Head of caudate nucleus (tissue), 42 donors: ENCODE measurements at places on chromosomes 16 and 17.

DNA sequence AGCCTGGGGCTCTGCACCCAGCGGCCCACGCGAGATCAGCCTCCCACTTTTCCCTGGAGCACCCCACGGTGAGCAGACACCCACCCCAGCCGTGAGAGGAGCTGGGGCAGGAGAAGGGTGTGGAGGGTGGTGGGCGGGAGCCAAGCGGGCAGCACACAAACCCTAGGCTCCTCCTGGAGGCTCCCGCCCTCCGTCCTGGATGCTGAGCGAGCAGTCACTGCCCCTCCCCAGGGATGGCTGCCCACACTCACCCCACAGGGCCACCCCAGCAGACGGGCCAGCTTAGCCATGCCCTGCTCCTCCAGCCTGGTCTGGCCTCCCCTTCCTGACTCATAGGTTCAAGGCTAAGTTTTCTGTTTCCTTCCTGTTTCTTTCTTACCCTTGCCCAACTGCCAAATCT, 15.7 kb upstream of the ABCC3 start:
- DNase-seq = no peak

DNA sequence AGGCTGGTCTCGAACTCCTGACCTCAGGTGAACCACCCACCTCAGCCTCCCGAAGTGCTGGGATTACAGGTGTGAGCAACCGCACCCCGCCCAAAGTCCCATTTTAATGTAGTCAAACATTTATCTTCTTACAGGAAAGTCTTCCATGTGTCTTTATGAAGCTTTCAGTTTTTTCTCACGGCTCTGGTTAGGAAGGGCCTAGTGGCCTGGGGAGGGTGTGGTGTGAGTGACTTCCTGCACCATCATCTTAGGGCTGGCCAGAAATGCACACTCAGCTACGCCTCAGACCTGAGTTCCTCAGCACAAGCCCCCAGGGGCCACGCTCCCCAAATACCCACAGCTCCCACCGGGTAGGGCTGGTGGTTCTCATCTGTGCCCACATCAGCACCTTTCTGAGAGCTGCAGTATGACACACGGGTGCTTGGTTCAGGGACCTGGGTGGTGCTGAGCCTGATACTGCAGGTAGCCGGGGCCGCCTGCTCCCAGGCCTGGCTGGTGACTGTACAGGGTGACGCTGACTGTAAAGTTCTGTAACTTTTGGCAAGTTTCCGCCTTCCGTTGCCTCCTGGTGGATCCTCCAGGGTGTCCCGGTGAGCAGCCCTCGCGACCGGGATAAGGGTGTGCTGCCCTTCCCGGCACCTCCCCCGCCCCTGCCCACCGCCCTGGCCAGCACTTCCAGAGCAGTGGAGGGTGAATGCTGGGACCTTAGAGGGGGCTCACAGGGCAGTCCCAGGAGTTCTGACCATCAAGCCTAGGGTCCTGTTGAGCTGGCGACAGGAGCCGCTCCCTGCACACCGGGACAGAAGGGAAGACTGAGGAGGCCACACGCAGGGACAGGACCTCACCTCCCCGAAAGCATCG, 52.5 kb downstream of the ZNF778 start:
- DNase-seq = no peak

- no peak for DNase-seq
These were observed 5.9 kb upstream of the SSTR5 start for GRCh38 chr16:1066584-1067172.

- DNase-seq = no peak
These were observed 51.1 kb upstream of the LGALS9 start for GRCh38 chr17:27579897-27580321.

DNA sequence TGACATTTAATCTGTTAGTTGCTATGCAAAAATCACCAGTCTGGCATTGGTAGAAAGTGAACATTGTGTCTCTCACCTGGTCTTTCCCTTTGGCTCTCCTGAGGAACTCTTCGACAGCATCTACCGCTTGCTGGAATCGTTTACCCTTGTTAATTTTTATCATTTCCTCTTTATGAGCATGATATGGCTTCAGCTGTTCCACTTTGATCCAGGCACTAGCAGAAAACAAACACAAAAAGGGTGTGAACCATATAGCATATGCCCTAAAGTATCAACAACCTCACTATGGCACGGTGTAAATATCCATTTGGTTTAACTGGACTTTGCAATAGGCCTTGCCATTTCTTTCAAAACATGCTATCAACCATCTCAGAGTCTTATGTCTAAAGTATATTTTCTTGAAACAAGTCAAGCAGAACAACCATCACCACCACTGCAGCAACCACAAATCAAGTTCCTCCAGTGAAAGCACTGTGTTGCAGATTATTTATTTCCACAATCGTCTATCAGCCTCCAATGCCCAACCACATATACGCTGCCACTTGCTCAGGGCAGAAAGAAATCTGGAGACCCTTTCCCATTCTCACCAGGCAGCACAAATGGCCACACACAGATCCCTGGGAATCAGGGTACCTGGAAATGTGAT, 14.3 kb downstream of the GLYR1 start:
- no peak for DNase-seq

- no peak for DNase-seq
These were observed 16.2 kb upstream of the ALOX15 start for GRCh38 chr17:4657678-4658077.
